Pericardium fibroblast (primary cell): ENCODE measurements at places on chromosomes 7 and 10. TPM values are rescaled to one million over a fixed set of nuclear protein-coding genes. Genes with fewer than 3 reads are reported as not detected.

The PAPOLB gene
- 0.12 TPM in 1 of 2 replicates, not detected in the other for total RNA-seq

The MRPS16 gene
- 31.1 and 33.4 TPM in 2 replicates for total RNA-seq

The SPDYE5 gene
- not detected in 2 replicates for total RNA-seq

The SDK1 gene
- total RNA-seq: 2.4 and 2.5 TPM in 2 replicates

The ZNF365 gene
- total RNA-seq: under 0.01 and 0.12 TPM in 2 replicates

The CYP2W1 gene
- 0.12 and 4.8 TPM in 2 replicates for total RNA-seq

The RGR gene
- not detected in 2 replicates for total RNA-seq

The OR2A7 gene
- 0.17 TPM in 1 of 2 replicates, not detected in the other for total RNA-seq

The UNC5B gene
- 26.0 and 35.2 TPM in 2 replicates for total RNA-seq

The AKR1C1 gene
- 26.9 and 27.3 TPM in 2 replicates for total RNA-seq

The IDI2 gene
- not detected in 2 replicates for total RNA-seq

The CHPF2 gene
- total RNA-seq: 56.2 and 89.6 TPM in 2 replicates

The EGR2 gene
- total RNA-seq: 3.3 and 5.1 TPM in 2 replicates

The WNT8B gene
- not detected in 2 replicates for total RNA-seq

The MLXIPL gene
- 0.34 TPM in 1 of 2 replicates, not detected in the other for total RNA-seq

The NUTM2A gene
- 0.34 and 3.4 TPM in 2 replicates for total RNA-seq

The AOC1 gene
- total RNA-seq: not detected in 2 replicates

The SPDYE11 gene
- total RNA-seq: not detected in 2 replicates

The WEE2 gene
- not detected in 2 replicates for total RNA-seq

The OAT gene
- total RNA-seq: 116 and 159 TPM in 2 replicates

The PIP gene
- not detected in 2 replicates for total RNA-seq

The KIAA1549 gene
- 0.82 and 3.9 TPM in 2 replicates for total RNA-seq

The ANKRD26 gene
- 3.4 and 6.9 TPM in 2 replicates for total RNA-seq

The HOXA10 gene
- total RNA-seq: 2.3 TPM in 1 of 2 replicates, not detected in the other

The TMEM213 gene
- total RNA-seq: not detected in 2 replicates

The SVIL gene
- 27.2 and 34.1 TPM in 2 replicates for total RNA-seq

The RPEL1 gene
- total RNA-seq: 0.09 and 0.12 TPM in 2 replicates

The RBAK gene
- 6.0 and 7.4 TPM in 2 replicates for total RNA-seq

The CRYGN gene
- under 0.01 TPM in 1 of 2 replicates, not detected in the other for total RNA-seq

The KAZALD1 gene
- 16.7 and 24.3 TPM in 2 replicates for total RNA-seq

The UPK3B gene
- total RNA-seq: 8.6 TPM in 1 of 2 replicates, not detected in the other

The ANKRD30A gene
- total RNA-seq: not detected in 2 replicates

The STRA8 gene
- total RNA-seq: not detected in 2 replicates

The CALML5 gene
- not detected in 2 replicates for total RNA-seq

The DIP2C gene
- total RNA-seq: 10.2 and 12.3 TPM in 2 replicates

The LRRC18 gene
- total RNA-seq: not detected in 2 replicates

The SFRP4 gene
- 0.93 and 2.6 TPM in 2 replicates for total RNA-seq

The KLF14 gene
- 0.34 and 0.58 TPM in 2 replicates for total RNA-seq

The CSTF2T gene
- 19.7 and 20.9 TPM in 2 replicates for total RNA-seq

The CCDC146 gene
- total RNA-seq: 1.2 TPM in 2 replicates

The NAT16 gene
- total RNA-seq: not detected in 2 replicates

The HHEX gene
- total RNA-seq: 0.12 and 0.51 TPM in 2 replicates

The SHH gene
- not detected in 2 replicates for total RNA-seq

The NAPEPLD gene
- 2.4 and 6.0 TPM in 2 replicates for total RNA-seq

The COBL gene
- total RNA-seq: under 0.01 TPM in 1 of 2 replicates, not detected in the other

The SEMA3D gene
- total RNA-seq: 4.7 and 12.1 TPM in 2 replicates

The NKX2-3 gene
- 2.1 TPM in 1 of 2 replicates, not detected in the other for total RNA-seq

The OLAH gene
- 0.23 and 2.0 TPM in 2 replicates for total RNA-seq

The OPN1SW gene
- total RNA-seq: not detected in 2 replicates

The ASB4 gene
- 0.09 TPM in 1 of 2 replicates, not detected in the other for total RNA-seq

The ENO4 gene
- 0.17 TPM in 1 of 2 replicates, not detected in the other for total RNA-seq

The LIPF gene
- not detected in 2 replicates for total RNA-seq

The ERVW-1 gene
- not detected in 2 replicates for total RNA-seq

The LHPP gene
- total RNA-seq: 8.5 and 72.3 TPM in 2 replicates

The LIPM gene
- 0.34 TPM in 1 of 2 replicates, not detected in the other for total RNA-seq

The CALCR gene
- not detected in 2 replicates for total RNA-seq
